ENCODE measurements at places on chromosomes 2 and 18. TPM values are rescaled to one million over a fixed set of nuclear protein-coding genes. Genes with fewer than 3 reads are reported as not detected.

DNA sequence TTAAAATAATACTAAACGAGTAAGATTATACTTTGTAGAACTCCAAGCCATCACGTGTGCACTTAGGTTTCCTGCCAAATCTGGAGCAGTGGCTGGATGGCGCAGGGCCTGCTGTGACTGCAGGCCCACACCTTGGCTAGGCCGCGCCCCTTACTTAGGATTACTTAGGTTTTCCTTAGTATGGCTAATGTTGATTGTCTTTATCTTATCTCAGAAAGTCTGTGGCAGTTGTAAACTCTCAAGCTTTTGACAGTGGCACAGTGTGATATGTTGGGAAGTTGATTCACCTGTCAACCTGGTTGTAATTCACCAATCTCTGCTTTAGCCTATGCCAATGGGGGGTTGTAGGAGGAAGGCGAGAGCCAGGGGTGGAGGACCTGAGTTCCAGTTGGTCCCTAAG lies 208.4 kb downstream of the ZNF407 start:
- DNase-seq = no peak

TUBA3E gene
- not detected for total RNA-seq

TANC1 gene
- total RNA-seq = 43.7 TPM

- DNase-seq = peak; percentile 37
These were observed 441.4 kb downstream of the DCDC2C start for GRCh38 chr2:4144731-4145130.

E2F6 gene
- 9.6 TPM for total RNA-seq

DNA sequence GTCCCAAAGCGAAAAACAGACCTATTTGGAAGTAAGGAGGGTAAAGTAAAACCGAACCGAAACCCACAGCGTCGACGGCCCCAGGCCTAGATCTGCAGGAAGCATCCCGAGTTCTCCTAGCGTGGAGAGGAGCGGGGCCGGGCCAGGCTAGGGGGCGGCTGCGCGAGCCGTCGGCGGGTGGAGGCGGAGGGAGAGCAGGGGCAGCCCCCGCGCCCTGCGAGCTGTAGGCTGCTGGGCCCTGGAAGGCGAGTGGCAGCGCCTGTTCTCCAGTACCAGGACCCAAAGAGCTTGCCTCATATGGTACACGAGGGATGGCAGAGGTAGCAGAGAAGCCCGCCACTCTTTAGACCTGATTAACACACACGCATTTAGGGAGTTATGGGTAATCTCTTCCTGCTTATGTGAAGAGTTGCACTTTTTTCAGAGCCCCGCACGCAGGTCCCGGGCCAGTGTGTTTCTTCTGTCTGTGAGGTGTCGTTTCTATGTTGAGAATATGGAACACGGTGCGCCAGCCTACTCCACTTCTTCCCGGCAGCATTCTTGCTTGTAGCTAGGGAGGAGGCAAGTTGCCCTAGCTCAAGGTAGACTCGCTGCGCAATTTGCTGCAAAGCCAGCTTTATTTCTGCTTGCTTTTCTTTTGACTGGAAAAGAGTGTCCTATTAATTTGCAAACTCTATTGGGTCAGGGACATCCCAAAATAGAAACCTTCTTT lies 71.1 kb downstream of the ARHGEF33 start:
- DNase-seq = no peak

TDRD15 gene
- total RNA-seq = 0.10 TPM

- DNase-seq = no peak
These were observed 355.0 kb downstream of the SS18 start for GRCh38 chr18:25735459-25735858.

ASXL3 gene
- total RNA-seq = 6.1 TPM

DNA sequence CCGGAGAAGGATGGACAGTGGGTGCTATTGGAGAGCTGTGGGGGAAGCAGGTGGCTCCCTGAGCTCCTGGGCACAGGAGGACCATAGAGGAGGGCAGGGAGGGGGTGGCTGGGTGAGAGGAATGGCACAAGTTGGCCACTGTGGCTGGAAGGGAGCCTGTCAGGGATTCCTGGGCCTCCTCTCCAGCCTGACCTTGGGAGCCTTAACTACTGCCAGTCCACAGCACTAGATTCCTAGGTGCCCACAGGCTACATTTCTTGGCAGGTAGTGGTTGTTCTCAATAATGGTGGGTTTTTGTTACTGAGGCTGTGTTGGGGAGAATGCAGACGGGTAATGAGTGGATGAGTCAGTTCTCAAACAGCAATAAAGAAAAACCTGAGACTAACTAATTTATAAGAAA lies 26.0 kb downstream of the EFHD1 start:
- DNase-seq = no peak
